NCI-H1694 treated with DMSO at 0.1 percent for 48 hours (cell line): ENCODE measurements at places on chromosomes 12 and 14.

DNA sequence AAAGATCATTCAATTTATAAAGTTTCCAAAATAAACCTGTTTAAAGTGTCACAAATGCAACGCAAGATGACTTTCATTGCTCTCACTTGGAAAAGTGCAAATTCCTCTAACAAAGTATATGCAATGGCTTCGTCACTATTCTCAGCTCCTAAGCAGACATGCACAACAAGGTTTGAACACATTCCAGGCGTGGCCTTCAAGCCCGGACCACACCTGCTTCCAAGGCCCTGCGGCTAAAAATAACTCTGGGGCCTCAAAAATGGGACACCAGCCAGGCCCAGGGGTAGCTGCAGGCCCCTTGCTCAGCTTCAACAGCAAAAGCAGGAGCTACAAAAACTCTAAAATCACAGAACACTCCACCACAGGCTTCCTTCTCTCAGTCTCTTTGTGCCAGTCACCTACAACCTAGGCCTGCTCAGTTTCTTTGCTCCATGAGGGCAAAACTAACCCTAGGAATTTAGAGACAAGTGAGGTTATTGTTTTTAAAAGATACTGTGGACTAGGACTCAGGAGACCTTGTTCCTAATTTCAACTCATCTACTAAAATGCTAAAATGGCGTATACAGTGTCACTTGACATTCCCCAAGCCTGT lies 29.3 kb downstream of the DUSP16 start:
- no peak for DNase-seq

- no peak for DNase-seq
Observed at GRCh38 chr12:131280426-131280825, 326.7 kb downstream of the ADGRD1 start.

GRCh38 chr14:75972801-75973421 lies 8.9 kb downstream of the TGFB3 start:
- peak; percentile 96 for DNase-seq

- DNase-seq, result no peak
Observed at GRCh38 chr12:56978397-56979138, 21.2 kb upstream of the RDH16 start.

DNA sequence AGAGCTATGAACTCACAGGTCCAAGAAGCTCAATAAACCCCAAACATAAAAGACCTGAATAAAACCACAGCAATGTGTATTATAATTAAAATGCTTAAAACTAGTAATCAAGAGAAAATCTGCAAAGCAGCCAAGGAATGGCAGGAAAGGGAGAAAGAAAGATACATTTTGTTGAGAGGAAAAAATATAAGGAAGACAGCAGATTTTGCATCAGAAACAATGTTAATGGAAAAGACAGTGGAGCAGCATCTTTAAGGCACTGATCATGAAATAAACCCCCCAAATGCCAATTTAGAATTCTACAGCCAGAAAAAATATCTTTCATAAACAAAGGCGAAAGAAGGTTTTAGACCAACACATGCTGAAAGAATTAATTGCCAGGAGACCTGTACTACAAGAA lies 39.3 kb downstream of the RAN start:
- DNase-seq, result no peak

DNA sequence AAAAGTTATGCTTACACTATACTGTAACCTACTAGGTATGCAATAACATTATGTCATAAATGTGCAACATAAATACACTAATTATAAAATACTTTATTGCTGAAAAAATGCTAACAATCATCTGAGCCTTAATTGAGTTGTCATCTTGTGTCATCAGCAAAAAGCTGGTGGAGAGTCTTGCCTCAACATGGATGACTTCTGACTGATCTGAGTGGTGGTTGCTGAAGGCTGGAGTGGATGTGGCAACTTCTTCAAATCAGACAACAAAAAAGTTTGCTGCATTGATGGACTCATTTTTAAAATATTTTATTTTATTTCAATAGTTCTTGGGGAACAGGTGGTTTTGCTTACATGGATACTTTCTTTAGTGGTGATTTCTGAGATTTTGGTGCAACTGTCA lies 93.9 kb upstream of the AMN1 start:
- DNase-seq, result no peak

DNA sequence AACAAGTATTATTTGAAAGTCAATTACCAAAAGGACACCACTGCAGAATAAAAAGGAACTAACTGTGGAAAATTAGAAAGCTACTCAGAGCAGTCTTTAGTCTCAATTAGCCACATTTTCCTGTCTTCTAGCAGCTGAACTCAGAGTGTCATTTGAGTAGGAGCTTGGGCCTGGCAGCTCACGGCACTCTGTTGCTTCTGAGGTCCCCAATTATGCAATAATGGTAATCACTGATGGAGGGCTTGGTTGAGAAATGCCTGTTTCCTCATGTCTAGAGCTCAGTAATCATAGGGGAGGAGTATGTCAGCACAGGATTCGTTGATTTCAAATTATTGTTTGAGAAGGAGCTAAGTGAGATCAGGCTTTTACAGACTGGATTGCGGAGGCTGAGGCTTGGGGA lies 108.6 kb downstream of the VRK1 start:
- no peak for DNase-seq

GRCh38 chr14:75339059-75339458 lies 60.4 kb downstream of the FOS start:
- no peak for DNase-seq

- DNase-seq, result no peak
Observed at GRCh38 chr12:92292016-92292415, 146.4 kb upstream of the BTG1 start.

DNA sequence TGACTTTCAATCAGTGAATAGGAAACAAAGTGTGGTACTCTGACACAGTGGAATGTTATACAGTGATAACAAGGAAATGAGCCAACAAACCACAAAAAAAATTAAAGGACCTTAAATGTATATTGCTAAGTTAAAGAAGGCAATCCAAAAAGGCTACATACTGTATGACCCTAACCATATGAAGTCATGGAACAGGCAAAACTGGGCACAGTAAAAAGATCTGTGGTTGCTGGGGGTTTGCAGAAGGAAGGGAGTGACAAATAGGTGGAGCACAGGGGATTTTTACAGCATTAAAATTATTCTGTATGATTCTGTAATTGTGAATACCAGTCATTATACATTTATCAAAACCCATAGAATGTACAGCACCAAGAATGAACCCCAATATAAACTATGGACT lies 112.6 kb downstream of the KCNC2 start:
- DNase-seq, result no peak

GRCh38 chr12:91053951-91054715 lies 3.7 kb downstream of the KERA start:
- no peak for DNase-seq

GRCh38 chr12:79547735-79548609 lies 142.8 kb downstream of the PAWR start:
- peak; percentile 14 for DNase-seq

DNA sequence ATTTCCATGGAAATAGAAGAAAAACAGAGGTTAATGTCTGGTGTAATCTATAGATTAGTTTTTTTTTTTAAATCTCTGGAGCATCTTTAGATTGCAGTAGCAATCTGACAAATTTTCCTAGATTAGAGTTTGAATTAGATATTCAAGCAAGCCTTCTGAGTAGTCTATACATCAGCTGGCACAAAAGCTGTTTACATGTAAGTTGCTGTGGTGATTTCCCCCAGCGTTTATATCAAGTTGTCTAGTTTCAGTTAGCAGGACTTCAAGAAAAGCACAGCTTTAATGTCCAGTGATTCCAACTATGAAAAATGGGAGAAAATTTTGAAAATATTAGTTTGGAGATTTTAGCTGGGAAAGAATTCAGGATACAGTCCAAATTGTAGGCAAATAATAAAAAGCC lies 605.0 kb upstream of the USP15 start:
- DNase-seq, result no peak

- DNase-seq, result no peak
Observed at GRCh38 chr12:107360482-107360881, 267.1 kb upstream of the CRY1 start.

GRCh38 chr12:108120863-108121165 lies 8.3 kb upstream of the WSCD2 start:
- no peak for DNase-seq

DNA sequence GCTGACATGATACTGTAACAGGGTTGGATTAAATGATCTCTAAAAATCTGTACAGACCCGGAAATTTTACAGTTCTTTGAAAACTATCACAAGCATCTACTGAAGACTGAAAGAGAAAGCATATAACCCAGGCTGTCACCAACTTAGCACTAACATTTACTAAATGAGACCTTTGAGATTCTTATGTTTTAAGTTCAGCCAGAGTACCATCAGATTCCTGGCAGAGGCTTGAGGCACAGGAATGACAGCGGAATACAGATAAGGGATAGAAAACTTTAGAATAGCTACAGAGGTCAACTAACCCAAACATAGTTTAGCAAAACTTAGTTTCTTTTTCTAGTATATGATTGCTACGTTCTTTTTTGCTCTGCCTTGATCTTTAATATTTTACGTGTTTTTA lies 91.6 kb upstream of the FERMT2 start:
- DNase-seq, result no peak

- DNase-seq, result no peak
Observed at GRCh38 chr14:92813201-92813600, 19.1 kb downstream of the GOLGA5 start.

GRCh38 chr12:67939611-67940010 lies 49.6 kb upstream of the IFNG-AS1 start:
- no peak for DNase-seq

DNA sequence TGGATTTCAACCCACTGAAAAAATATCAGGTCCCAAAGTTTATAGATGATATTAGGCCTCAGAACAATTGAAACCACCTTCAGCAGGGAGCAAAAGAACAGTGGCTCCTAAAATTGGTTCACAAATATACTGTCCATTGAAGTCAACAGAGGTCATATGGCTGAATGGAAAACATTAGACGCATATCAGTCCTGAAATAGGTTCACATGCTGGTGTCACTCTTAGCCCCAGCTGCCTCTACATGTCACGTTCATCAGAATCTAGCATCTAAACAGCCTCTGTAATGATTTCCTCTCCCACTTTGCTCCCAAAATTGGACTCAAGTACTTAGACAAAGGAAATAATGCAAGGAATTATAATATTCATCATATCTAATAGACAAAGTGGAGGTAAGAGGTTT lies 8.7 kb downstream of the FLRT2 start:
- no peak for DNase-seq

DNA sequence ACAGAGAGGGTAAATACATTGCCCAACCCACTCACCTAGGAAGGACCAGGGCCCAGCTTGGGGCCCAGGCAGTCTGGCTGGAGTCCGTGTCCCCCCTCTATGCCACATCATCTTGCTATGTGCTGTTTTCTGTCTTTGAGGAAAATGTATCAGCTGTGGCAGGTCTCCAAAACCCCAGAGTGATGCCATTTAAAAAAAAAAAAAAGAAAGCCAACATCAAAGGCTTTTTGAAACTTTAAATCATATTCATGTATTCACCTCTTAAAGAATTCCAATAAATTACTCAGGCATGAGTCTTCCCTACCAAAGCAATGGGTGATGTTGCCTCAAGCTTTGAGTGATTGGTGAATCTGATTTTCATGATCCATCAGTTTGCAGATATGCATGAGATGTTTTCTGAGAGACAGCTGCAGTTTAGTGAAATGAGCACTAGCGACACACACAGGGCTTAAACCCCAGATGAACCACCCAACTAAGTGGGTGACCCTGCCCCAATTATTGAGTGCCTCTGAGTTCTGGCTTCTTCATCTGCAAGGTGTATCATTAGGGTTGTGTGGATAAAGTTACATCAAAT lies 6.1 kb downstream of the KRT81 start:
- no peak for DNase-seq
